ENCODE measurements at places on chromosomes 13 and 19.
A peak's percentile ranks its signal among the peaks of the same experiment; 100 is the strongest.

DNA sequence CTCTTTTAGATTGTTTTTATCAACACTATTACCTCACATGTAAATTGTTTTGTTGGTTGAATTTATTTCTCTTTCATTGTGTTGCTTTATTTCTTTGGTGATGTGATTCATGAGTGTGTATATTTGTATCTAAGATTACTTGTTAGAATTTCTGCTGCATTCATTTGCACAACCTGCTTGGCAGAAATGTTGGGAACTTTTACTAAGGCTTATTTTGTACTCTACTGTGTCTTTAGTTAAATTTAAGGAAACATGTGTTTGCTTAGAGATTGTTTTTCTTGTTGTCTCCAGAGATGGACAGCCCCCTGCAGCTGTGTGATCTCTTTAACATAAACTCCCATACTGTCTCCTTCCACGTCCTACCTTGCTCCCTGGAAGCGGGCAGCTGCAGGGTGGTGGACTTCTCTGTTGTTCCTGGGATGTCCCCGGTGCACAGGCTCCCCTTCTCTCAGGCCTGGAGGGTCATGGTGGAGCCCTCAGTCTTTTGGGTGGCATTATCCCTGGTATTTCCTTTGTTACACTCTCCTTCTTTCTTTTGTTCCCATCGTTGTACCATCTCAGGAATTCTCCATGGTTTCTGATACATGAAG lies 212.0 kb upstream of the SPRY2 start:
- no peak for DNase-seq

DNA sequence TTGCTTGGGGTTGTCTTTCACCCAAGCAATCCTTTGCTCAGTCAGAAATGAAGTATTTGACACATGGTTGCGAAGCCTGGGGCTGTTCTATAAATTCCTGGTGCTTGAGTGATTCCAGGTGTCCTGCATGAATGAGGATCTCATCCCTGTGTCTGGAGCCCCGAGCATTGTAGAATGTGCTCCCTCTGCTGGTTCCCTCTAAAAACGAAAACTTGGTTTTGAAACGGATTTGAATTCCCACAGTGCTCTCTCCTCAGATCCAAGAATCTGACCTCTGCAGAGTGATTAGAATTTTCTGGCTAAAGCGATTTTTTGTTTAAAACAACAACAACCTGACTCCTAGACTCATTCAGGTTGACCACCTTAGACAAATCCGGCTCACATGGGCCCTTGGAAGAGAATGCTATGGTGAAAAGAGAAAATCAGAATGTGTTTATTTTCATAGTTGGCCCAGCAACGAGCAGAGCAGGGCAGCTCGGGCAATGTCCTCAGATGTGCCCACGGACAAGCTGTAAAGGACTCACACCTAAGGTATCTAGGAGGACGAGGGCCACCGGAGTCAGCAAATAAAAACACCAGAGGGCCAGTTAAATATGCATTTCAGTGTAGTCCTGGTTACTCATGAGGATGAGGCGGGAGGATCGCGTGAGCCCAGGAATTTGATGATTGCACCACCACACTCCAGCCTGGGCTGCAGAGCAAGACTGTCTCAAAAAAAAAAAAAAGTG lies 8.7 kb upstream of the ATP12A start:
- peak; percentile 36 for DNase-seq

GRCh38 chr19:56595548-56595899 lies 422 bp downstream of the ZNF71 start:
- peak; percentile 22 for DNase-seq

- DNase-seq: no peak
Measured at GRCh38 chr19:36150586-36150985, 1.7 kb downstream of the COX7A1 start.

GRCh38 chr13:26743971-26744370 lies 16.6 kb downstream of the GPR12 start:
- DNase-seq: no peak

GRCh38 chr13:107203146-107203847 lies 635.4 kb upstream of the ARGLU1 start:
- no peak for DNase-seq

DNA sequence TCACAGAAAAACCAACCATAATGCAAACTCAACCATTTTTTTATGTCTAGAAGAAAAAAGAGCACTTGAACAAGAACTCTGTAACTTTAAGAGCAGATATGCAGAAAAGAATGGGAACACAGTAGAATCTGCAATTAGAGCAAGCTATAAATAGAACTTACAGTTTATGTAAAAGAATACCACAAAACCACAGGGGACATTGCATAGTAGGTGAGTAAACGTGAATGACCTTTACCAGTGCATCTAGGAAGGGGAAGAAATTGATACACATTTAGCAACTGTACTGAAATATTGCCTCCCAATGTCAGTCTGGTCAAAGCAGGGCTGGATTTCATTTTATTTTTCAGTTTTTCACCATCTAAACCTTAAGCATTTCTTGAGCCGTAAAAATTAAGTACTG lies 242.2 kb upstream of the EDNRB start:
- DNase-seq: no peak

DNA sequence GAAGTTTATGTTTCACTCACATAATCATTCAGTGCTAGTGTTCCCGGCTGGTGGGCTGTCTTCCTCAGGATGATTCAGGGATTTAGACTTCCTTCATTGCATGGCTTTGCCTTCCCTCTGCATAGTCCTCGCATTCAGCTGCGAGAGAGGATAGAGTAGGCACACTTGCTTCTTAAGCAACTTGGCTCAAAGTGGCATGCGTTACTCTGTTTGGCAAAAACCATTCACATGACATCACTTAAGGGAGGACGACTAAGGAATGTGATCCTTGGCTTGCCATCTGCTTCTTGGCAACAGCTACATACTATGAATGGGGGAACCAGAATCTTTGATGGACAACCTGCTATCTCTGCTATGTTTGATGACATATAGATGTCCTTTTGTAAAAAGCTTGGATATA lies 359.3 kb downstream of the TDRD3 start:
- no peak for DNase-seq

GRCh38 chr13:78785764-78786163 lies 126.8 kb upstream of the OBI1 start:
- no peak for DNase-seq

DNA sequence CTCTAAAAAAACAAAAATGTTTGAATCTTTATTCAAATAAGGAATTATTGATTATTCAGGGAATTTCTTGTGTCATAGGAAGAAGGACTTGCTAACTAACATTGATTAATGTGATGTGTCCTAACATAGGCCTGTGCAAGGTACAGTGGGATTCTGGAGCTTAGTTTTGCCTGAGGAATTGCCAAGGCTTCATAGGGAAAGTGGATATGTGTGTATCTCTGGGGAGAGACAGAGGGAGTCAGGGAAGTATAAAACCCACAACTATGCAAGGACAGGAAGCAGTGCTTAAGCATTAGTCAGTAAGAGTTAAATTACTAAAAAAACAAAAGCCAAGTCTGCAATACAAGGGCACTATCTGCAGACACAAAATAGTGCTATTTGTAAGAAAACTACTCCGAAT lies 59.6 kb downstream of the WDFY2 start:
- no peak for DNase-seq

- DNase-seq: no peak
Measured at GRCh38 chr13:51035469-51035868, 75.6 kb downstream of the C13orf42 start.

- peak; percentile 49 for DNase-seq
Measured at GRCh38 chr19:294946-295686, 3.9 kb upstream of the PLPP2 start.

Measured in activated CD8-positive, alpha-beta T cell treated with anti-CD3 and anti-CD28 coated beads, Interleukin-2, amount 10 ng/mL, durations not matched to agents 7 days and 5 days (primary cell).